ENCODE measurements at places on chromosomes 4 and X.
A peak's percentile ranks its signal among the peaks of the same experiment; 100 is the strongest.

GRCh38 chr4:144902614-144903013, 195.4 kb downstream of the ANAPC10 start:
- no peak for DNase-seq

GRCh38 chr4:6926681-6927478, 17.3 kb downstream of the TBC1D14 start:
- peak; percentile 88 for DNase-seq

DNA sequence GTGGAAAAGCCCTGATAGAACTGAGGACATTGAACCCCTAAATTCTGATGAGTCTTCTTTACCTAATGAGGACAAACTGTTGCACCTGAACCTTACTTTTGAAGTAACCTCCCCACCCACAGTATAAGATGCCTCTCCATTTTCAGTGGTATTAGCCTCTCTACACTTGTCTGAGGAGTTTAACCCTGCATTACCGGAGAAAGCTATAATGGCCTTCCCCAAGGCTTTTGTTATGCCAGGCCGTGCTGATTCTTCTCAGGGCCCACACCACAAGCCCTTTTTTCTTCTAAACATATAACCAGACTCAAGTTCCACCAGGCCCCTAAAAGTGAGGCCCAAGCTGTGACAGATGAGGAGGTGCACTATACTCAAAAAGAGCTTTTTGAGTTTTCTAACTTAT, 345.8 kb upstream of the GRID2 start:
- DNase-seq, result no peak

GRCh38 chr4:46852800-46853199, 56.2 kb downstream of the COX7B2 start:
- no peak for DNase-seq

DNA sequence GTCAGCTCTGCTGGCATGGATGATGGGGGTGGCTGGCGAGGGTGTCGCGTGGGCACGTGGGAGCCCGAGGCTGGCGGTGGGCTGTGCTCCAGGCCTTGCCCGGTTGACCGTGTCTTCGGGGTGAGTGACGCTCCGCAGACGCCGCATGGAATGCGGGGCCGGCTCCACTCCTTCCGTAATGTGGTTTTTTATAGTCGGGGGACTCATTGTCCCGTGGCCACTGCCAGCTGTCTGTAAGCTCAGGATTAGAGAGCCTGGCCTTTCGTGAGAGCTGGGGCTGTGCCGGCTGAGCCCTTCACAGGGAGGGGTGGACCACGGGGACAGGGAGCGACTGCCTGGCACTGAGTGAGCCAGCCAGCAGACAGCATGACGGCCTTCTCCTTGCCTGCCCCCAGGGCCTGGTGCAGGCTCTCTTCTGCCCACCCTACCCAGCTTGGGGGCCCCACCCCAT, 20.4 kb downstream of the DOK7 start:
- no peak for DNase-seq

- DNase-seq, result peak; percentile 96
These were observed 125.1 kb downstream of the RAPGEF2 start for GRCh38 chr4:159227984-159228383.

- DNase-seq, result no peak
These were observed 249.3 kb downstream of the ZNF674 start for GRCh38 chrX:46295963-46296362.

DNA sequence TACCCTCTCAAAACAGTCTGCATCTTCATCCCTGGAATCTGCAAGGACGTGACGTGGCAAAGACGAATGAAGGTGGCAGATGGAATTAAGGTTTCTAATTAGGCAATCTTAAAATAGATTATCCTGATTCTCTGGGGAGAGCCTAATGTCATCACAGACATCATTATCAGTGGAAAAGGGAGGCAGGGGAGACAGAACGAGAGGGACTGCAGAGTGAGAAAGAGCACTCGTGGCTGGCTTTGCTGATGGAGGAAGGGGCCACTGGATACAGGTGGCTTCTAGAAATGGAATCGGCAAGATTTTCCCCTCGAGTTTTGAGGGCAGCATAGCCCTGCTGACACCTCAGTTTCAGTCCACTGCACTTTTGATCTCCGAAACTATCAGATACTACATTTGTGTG, 110.6 kb downstream of the ASMT start:
- no peak for DNase-seq

- no peak for DNase-seq
These were observed 9.5 kb upstream of the HUWE1 start for GRCh38 chrX:53695946-53696549.

DNA sequence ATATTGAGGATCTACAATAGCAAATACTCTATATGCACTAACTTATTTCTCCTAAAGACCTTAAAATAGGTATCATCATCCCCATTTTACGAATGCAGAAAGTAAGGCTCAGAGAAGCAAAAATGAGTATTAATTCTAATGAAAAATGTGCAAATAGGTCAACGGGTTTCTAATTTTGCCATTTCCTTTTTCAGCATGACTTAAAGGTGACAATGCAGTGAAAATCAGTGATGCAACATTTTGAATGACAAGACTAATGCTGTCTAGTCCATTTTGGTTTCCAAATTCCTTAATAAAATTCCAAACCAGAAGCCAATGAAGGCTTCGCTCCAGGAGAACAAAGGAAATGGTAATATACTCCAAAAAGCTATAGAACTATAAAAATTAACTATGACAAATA, 37.0 kb upstream of the IBSP start:
- no peak for DNase-seq

DNA sequence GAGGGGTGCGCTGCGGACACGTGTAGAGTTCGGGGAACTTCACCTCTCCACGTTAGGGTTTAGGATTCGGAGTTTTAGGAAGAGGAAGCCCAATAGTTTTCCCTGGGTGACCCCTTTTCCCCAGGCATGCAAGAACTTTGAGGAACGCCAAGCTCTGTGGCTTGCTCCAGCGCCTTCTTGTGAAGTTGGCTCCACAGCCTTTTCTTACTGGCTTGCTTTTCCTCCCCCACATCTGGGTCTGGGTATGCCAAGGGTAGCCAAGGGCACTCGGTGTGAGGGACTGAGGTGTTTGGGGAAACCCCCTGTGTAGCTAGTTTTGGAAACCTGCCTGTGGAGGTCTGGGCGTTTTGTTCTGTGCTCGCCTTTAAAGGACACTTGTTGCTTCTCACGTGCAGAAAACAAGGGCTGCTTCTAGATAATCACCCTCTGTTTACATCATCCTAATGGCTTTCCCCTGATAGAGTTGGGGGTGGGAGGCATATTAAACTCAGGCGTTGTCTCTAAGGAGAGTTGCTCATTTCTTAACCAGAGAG, 746 bp downstream of the EDNRA start:
- peak; percentile 10 for DNase-seq

DNA sequence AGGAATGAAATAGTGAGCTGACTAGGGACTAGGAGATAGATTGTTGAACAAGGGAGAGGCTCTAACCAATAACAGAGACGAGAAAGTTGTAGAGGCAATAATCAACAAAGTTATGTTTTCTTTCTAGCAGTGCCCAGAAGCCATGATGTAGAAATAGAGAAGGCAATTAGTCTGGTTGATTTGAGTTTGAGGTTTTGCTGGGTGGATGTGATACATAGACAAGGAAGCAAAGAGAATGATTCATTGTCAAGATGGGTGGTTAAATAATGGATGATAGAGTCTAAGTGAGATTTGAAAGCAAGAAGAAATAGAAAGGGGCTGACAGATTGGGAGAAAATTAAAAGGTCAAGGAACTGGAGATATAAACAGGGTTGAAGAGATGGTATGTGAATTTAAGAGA, 11.2 kb downstream of the RBM41 start:
- DNase-seq, result peak; percentile 15

GRCh38 chr4:123300222-123301039, 96.2 kb upstream of the SPRY1 start:
- no peak for DNase-seq

GRCh38 chr4:76449362-76449767, 14.3 kb downstream of the SHROOM3 start:
- DNase-seq, result peak; percentile 51

- DNase-seq, result no peak
These were observed 8.3 kb upstream of the FGFBP2 start for GRCh38 chr4:15971068-15971801.

DNA sequence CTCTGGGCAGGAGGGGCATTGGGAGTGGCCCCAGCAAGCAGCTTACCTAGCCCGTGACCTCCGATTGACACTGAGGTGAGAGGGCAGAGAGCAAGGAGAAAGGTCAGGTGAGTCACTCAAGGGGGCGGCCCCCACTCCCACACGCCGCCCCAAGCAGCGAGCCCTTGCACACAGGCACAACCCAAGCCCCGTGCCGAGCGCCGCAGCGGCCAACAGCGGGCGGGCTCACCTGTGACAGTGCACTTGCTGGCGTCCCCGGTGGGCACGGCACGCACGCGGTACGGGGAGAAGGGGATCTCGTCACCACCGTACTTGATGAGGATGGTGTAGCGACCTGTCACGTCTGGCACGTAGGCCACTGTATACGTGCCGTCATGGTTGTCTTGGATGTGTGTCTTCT, 17.2 kb downstream of the FLNA start:
- DNase-seq, result no peak

- DNase-seq, result no peak
These were observed 120.3 kb upstream of the USP9X start for GRCh38 chrX:40964633-40965586.

GRCh38 chr4:158860856-158861255, 92.0 kb downstream of the FNIP2 start:
- DNase-seq, result no peak

DNA sequence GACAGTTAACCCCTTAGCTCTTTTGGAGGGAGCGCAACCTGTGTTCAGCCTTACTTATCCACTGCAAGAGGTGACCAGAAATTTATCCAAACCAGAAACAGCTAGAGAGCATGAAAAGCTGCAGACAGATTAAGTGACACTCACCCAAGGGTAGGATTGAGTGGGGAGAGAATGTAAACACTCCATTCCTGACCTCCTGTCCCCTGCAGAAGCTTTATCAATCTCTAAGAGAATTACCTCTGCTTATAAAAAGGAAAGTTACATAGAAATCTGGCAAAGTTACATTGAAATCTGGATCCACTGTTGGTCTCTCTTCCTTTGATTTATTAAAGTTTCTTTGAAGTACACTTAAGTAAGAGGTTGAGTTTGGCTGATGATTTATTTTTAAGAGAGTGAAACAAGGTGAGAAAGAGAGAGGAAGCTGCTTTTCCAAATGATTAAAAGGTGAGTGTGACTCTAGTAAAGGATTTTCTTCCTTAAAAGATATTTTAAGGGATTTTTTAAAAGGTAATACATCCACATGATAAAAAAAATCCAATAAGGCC, 112.3 kb downstream of the ANAPC4 start:
- DNase-seq, result no peak

DNA sequence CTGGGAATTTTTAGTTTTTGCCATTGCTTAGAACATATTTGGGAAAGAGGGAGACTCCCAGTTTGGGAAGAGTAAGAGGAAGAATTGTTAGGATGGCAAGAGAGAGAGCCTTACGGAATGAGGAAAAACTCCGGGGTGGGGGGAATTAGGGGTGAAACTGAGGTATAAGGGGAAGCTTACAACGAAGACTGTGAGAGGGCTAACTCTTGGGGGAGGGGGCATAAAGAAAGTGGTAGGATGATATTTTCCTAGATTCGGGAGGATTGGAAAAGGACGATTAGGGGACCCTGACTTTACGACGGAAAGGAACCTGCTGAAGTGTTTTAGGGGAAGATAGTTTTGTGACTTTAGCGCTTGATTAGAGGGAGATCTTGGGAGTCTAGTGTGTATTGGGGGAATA, 86.2 kb upstream of the HPRT1 start:
- DNase-seq, result no peak

DNA sequence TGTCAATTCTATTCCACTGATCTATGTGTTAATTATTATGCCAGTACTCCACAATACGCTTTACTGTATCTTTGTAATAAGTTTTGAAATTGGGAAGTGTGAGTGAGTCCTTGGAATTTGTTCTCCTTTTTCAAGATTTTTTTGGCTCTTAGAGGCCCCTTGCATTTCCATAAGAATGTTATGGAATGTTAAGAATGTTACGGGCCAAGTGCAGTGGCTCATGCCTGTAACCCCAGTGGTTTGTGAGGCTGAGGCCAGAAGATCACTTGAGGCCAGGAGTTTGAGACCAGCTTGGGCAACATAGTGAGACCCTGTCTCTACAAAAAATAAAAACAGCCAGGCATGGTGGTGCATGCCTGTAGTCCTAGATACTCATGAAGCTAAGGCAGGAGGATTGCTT, 167.6 kb upstream of the CXorf66 start:
- no peak for DNase-seq

DNA sequence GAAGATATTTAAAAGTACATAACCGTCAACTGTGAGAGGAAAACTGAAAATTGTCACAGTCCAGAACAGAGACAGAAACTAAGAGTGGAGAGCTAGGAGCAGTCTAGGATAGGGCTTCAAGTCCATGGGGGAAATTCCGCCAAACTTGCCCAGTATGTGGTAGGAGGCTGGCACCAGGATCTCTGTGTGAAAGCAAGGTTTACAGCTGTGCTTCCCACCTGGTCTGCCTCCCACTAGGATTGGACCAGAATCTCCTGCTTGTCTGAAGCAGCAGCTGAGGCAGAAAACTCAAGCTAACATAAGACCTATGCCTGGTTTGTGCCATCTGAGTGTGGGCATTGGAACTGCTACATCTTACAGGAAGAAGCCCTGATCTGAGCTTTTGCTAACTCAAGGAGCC, 18.6 kb upstream of the FHL1 start:
- no peak for DNase-seq

- DNase-seq, result peak; percentile 28
These were observed 79.3 kb downstream of the FBXW7 start for GRCh38 chr4:152456609-152457008.

- DNase-seq, result no peak
These were observed 280.9 kb upstream of the TENM3 start for GRCh38 chr4:181962321-181962720.

DNA sequence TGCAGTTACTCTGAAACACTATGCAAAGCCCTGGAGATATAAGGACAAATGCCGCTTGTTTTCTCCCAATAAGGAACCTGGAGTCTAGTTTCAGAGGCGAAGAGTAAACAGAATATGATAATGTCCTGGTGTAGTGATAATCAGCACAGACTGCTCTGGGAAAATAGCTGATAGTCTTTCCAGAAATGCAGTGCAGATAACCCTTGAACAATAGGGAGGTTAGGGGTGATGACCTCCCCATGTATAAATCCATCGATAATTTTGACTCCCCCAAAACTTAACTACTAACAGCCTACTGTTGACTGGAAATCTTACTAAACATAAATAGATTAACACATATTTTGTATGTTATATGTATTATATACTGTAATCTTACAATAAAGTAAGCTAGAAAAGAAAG, 1280.9 kb upstream of the TENM3 start:
- DNase-seq, result no peak

- DNase-seq, result peak; percentile 9
These were observed 452.9 kb upstream of the EPHA5 start for GRCh38 chr4:66123190-66123589.
